Stimulated activated naive CD4-positive, alpha-beta T cell treated with Interleukin-2 at 50 U/mL for 16 hours (primary cell): ENCODE measurements at places on chromosomes 5 and 9.

DNA sequence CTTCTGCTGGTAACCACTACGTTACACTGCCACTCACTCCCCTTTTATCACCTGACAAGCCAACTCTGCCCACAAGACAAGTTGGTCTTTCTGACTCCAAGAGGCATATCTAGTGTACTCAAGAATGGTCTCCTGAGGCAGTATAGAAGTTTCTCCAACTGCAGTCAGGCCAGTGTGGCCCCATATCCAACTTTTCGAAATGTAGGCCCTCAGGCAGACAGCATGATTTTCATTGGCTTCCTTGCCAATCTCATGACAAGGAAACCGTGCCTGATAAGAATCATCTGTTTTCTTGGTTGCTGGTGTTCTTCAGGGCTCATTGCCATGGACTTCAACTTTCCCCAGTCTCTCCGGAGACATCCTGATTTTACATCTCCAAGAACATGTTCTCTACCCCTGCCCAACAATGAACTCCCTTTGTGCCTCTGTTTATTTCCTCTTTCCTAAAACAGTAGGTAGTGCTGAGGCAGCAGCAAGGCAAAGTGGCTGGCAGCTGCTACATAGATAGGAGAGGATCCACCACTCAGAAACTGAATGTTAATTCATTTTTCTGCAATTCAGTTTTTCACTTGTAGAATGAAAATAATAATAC, 62.6 kb upstream of the SEMA6A start:
- no peak for DNase-seq

GRCh38 chr5:158436271-158437065, 577.5 kb upstream of the CLINT1 start:
- no peak for DNase-seq

GRCh38 chr5:122473138-122473843, 161.3 kb downstream of the SNCAIP start:
- no peak for DNase-seq

- no peak for DNase-seq
Observed at GRCh38 chr9:120436983-120437475, 142.9 kb downstream of the CDK5RAP2 start.

DNA sequence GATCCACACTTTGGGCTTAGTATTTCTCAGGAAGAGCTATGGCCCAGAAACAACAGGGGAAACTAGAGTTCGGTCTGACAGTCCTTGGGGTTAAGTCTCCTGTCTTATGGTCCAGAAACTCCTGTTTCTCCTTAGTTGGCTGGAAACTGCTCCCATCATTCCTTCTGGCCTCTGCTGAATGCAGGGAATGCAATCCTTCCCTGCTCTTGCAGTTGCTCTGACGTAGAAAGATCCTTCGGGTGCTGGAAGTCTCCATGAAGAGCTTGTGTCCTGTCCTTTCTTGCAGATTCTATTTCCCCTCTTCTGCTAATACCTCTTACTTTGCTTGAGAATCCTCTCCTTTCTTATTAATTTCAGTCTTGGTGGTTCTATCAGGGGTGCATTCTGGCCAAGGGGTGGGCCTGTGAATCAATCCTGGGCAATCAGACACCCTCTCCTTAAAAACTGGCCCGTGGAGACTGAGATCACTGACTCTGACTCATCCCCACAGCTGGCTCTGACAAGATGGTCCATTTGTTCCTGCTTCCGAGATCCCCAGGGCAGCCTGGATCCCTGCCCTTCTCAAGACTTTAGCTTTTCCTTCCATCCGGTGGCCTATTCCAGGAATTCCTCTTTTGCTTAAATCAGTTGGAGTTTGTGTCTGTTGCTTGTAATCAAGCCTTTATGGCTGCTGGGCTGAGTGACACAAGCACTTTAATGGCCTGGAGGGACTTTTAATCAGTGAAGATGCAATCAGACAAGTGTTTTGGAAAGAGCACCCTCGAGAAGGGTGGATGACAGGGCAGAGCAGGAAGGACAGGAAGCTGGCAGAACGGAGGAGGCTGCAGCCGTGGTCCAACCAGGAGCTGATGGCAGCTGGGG, 23.7 kb downstream of the PTGS1 start:
- no peak for DNase-seq

GRCh38 chr5:10856683-10857337, 95.8 kb upstream of the DAP start:
- DNase-seq = no peak

GRCh38 chr9:10003047-10003446, 609.8 kb downstream of the PTPRD start:
- no peak for DNase-seq

DNA sequence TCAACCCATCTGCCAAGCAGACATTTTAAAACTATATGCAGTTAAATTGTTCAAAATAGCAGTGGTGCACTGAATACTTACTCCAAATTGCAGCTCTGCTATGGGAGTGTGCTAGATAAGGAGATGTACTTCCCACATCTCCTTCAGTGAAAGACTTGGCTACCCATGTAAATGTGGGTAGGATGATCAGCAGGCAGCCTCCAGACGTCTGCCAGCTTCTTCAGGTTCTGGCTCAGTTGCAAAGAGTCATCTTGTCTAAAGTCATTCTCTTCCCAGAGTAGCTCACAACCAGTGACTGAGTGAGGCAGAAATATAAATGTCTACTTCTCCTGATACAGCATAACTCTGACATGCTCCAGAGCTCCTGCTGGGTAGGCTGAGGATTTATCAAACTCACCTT, 1050.0 kb upstream of the CDH10 start:
- no peak for DNase-seq

- DNase-seq = no peak
Observed at GRCh38 chr5:61732796-61733195, 400.7 kb downstream of the ZSWIM6 start.

DNA sequence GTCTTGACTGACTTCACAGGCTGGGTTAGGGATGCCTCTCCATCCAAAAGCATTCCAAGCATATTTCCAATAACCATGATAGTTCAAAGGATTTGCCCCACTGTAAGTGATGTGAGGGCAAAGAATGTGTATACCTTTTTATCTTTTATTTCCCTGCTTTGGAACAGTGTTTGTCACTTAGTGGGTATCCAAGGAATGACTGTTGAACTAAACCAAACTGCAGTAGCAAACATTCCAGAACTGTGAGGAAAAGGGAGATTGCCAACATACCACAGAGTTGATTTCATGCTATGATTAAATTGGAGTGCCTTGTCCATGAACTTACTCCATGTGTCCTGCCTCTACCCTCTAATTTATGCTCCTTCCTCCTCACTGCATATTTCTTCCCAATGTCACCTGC, 400.0 kb downstream of the KIAA0825 start:
- DNase-seq = no peak

- DNase-seq = peak; percentile 49
Observed at GRCh38 chr5:87300744-87301143, 33.1 kb downstream of the RASA1 start.

DNA sequence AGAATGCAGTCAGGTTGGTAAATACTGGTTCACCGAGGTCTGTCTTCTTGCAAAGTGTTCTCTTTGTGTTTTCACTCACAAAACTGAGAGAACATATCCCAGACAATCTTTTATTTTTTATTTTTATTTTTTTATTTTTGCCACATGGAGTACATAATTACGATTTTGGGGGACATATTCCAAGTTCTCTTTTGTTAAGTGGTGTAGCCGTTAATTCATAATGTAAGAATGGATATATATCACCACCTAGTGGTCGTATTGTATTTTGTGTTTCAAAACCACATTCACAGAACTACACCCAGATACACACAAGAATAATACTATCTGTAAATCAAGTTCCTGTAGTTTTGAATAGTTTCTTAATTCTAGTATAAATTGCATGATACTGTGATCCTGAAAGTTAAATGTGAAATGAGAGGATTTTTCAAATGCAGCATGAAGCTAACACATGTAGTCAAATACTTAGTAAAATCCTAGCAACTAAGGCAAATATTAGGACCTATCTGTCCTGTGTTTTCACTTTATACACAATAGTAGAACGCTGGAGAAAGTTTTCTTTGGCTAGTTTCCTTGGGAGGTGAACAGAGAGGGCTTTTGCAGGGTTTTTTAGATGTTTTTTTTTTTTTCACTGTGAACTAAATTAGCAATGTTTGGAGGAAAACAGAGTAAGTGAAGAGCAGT, 92.7 kb downstream of the VCAN start:
- DNase-seq = no peak

GRCh38 chr5:118723021-118723338, 265.4 kb downstream of the DTWD2 start:
- no peak for DNase-seq

- DNase-seq = no peak
Observed at GRCh38 chr9:5608298-5609225, 20.3 kb upstream of the RIC1 start.

GRCh38 chr9:20562051-20562450, 60.2 kb downstream of the MLLT3 start:
- DNase-seq = no peak
